ENCODE measurements at places on chromosomes 4 and X. TPM values are rescaled to one million over a fixed set of nuclear protein-coding genes. Genes with fewer than 3 reads are reported as not detected.

GRCh38 chr4:80613470-80613869, 277.9 kb downstream of the CFAP299 start:
- DNase-seq = no peak

GRCh38 chr4:124641715-124642381, 70.7 kb downstream of the ANKRD50 start:
- DNase-seq = peak; percentile 70

DNA sequence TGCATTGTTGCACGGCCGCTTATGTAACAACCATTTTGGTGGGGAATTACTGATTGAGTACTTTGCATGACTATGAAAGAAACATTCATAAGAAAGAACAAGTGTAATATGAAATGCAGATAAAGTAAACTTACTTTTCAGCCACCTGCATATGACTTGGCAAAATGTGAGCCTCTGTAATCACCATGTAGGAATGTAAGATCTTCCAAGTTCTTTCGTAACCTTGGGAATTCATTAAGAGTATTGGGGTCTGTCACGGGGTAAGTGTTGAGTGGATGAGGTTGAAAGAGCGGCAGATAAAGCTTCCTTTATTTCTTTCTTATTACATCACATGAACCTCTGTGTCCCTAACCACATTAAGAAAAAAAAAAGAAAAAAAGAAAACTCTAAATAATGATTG, 348.5 kb upstream of the NR3C2 start:
- no peak for DNase-seq

DNA sequence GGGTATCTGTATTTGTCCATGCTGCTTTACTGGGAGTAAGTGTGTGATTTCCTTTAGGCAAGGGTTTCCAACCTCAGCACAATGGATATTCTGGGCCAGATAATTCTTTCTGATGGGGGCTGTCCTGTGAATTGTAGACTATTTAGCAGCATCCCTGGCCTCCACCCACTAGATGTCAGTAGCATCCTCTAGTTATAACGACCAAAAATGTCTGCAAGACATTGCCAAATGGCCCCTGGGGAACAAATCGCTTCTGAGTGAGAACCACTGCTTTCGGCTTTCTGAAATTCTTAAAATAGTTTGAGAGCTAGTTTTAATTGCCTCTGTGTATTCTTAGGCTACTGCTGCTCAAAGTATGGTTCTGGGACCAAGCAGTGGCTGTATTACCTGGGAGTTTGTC, 81.2 kb upstream of the GPM6B start:
- peak; percentile 3 for DNase-seq

Gene MAGEA12
- 60.6 TPM for total RNA-seq

- no peak for DNase-seq
Measured at GRCh38 chr4:120452001-120452400, 385.4 kb upstream of the MAD2L1 start.

DNA sequence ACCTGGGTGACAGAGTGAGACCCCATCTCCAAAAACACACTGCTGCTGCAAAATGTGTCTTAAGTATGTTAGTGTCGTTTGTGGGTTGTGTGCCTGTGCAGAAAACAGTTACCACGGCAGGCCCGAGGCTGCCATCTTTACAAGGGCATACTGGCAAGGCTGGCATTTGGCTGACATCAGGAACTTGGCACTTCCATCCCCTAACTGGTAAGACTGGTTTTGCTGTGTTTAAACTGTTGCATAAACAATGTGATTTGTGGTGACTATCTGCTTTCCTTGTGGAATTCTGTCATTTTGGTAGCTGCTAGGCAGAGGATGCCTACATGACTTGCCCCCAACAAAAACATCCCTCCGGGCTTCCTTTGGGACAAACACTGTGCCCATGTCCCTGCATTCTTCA, 12.3 kb downstream of the LRP2BP start:
- DNase-seq = no peak

Gene SSX2B
- 2.6 TPM for total RNA-seq

GRCh38 chrX:41922431-41923151, 763 bp downstream of the CASK start:
- peak; percentile 22 for DNase-seq

GRCh38 chrX:123736333-123736921, 3.6 kb upstream of the THOC2 start:
- peak; percentile 33 for DNase-seq

Gene SUPT20HL2
- not detected for total RNA-seq

- no peak for DNase-seq
Measured at GRCh38 chr4:165620913-165621312, 242.1 kb downstream of the CPE start.

- no peak for DNase-seq
Measured at GRCh38 chr4:181702864-181703495, 540.2 kb upstream of the TENM3 start.

DNA sequence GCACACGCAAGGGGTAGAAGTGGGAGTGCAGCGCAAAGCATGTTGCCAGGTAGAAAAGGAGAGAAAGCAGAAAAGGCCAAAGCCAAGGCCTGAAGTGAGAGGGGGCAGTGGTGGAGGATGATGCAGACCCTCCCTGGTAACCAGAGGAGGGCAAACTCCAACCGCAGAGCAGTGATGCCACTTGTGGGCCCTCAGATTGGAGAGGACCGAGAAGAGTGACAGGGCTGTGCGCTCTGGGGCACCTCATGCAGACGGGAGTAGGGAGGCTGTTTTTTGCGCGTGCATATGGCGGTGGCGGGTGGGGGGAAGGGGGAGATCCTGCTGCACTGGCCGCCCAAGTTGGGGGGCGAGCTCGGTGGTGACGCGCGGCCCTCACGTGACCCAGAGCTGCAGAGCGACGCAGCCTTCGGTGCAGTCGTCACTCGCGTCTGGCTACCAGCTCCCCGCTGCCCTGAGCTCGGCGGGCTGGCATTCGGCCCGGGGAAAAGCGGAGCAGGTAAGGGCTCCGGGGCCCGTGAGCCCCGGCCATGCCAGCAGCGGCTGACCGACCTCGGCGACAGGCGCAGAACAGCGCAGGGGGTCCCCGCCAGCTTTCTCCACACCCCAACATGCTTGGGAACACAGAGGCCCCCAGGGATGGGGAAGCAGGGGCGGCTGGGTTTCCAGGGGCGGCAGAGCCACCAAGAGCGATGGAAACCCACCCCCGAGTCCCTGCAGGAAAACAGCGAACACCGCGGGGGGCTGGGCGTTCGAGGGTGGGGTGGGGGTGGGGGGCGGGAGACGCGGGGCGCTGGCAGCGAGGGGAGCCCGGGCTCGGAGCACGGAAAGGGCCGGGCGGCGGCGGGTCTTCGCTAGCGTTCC, at the start of gene BEX3:
BEX3 (plus strand) TSS at position 421 of the 861 bp plus-strand sequence. CDS start 984 bp downstream, outside the sequence.
- peak; percentile 52 for DNase-seq

DNA sequence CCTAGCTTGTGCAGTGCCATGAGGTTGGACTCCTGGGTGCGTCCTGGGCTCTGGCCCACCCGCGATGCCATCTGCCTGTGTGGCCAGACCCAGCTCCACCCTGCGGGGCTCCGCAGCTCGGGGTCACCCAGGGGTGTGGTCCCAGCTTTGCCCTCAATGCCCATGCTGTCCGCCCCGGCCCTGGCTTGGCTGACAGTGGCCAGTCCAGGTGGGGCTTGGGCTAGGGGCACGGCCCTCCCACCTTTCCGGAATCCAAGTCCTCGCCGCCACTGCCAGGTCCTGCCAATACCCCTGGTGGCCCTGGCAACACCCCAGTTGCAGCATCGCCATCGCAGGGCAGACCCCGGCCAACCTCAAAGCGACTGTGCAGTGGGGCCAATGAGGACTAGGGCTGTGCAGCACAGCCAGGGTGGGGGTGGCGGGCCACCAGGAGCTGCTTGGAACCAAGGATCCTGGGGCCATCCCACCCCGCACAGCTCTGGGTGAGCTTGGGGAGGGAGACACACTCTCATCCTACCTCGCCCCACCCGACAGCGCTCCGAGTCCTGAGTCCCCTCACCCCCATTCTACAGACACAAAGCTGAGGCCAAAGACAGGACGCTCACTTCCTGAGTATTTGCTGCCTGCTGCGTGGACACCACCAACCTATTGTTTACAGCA, 80.9 kb downstream of the ZNF718 start:
- DNase-seq = no peak

Gene GJB1
- total RNA-seq = not detected

- no peak for DNase-seq
Measured at GRCh38 chr4:123606336-123606735, 209.7 kb downstream of the SPRY1 start.

DNA sequence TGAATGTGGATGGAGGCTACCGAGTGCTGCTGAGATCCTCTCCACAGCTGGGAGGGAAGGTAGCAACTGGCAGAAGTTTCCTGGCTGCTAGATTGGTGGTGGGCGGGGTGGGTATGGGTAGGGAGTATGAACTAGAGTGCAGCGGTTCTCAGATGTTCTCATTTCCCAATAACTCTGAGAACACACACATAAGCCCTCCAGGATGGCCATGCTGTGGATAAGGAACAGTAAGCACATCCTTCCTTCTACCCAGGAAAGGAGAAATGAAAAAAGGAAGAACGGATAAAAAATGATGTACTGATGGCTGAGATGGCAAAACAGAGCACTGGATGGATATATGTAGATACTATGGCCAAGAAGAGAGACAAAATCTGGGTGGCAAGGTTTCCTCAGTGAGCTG, 116.0 kb downstream of the ZNF827 start:
- no peak for DNase-seq

GRCh38 chr4:186304866-186305505, 39.0 kb downstream of the F11 start:
- peak; percentile 29 for DNase-seq

DNA sequence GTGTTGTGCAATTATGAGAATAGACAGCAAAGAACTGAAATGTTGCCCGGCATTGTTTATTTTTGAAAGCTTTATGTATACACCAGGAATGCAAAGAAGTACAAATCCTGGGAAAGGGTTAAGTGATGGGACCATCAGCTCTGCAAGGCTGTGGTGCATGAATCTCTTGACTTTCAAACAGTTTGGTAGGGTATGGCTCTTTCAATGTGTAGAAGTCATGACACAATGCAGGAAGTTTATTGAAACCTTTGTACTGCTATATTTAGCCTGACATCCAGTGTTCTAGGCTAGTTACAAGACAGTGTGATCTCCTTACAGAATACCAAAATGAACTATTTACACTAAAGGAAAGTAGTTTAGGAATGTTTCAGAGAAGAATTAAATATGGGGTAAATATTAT, 206.8 kb upstream of the HAND2 start:
- DNase-seq = no peak

- DNase-seq = no peak
Measured at GRCh38 chrX:95056901-95057300, 1382.9 kb downstream of the FAM133A start.

Gene TMEM156
- total RNA-seq = 33.7 TPM

DNA sequence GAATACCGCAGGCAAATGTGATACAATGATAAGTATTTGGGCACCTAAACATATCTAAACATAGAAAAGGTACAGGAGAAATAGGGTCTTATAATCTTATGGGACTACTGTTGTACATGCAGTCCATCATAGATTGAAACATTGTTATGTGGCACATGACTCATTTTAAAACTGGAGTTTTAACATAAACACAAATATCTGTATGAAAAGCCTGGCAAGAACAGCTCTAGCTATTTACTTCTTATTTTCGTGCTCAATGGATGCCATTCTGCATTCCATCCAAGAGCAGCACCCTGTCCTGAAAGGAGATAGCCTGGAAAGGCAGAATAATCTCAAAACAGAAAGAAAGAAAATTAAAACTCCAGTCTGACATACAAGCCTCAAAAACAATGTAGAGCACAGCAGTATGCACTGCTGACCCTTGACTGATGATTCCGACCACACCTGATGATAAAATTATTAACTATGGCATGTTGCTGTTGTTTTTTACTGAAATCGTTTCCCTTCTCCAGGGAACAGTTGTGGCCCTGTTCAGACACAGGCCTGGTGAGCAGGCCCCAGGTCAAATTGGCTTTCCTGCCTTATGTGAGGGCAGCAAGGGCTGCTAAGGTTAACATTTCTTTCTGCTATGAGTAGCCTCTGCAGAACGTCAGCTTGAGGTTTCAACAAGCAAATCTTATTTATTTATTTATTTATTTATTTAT, 152.7 kb downstream of the APBB2 start:
- DNase-seq = no peak

Gene OPHN1
- 2.6 TPM for total RNA-seq

DNA sequence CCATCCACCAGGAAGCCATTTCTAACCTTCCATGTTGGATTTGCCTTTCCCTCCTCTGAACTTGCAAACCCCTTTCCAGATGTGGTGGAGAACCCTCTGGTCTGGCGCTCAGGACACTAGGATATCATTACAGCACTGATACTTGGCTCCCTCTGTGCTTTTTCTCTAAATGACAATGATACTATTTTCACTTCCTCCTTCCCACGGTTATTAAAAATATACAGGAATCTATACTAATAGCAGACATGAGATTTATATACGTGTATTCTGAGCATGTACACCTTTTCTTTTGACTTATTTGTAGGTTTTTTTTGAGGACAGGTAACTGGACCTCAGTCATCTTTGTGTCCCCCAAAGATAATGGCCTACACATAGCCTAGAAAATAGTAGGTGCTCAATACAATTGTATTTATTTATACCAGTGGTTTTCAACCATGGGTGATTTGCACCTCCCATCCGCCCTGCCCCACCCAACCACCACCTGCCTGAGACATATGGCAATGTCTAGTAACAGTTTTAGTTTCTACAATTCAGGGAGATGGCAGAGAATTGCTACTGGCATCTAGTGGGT, 60.4 kb upstream of the PLAC8 start:
- no peak for DNase-seq

- DNase-seq = no peak
Measured at GRCh38 chr4:24372341-24372740, 212.0 kb downstream of the DHX15 start.

Gene MRFAP1
- 106 TPM for total RNA-seq

Gene ERVMER34-1
- total RNA-seq = not detected

GRCh38 chrX:124720532-124720931, 374.2 kb downstream of the SH2D1A start:
- no peak for DNase-seq

DNA sequence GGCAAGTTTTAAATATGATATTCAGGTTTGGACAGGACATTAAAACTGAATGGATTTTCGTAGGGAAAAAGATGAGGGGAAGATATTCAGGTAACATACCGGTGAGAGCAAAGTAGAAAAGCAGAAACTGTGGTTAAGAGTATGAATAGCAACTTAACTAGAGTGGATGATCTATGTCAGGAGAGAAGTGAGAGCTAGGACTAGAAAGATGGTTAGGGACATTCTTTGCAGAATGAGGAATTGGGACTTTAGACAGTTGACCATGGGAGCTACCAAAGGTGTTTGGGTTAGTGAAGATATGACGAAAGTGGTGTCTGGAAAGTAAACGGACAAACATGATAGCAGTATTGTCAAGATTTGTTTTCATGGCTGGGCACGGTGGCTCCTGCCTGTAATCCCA, 45.2 kb downstream of the ANXA5 start:
- DNase-seq = no peak

Gene DNAAF6
- not detected for total RNA-seq

- DNase-seq = no peak
Measured at GRCh38 chr4:30181512-30181911, 538.7 kb upstream of the PCDH7 start.

Measured in Daoy (cell line).